ENCODE measurements at places on chromosomes 1 and 21.

DNA sequence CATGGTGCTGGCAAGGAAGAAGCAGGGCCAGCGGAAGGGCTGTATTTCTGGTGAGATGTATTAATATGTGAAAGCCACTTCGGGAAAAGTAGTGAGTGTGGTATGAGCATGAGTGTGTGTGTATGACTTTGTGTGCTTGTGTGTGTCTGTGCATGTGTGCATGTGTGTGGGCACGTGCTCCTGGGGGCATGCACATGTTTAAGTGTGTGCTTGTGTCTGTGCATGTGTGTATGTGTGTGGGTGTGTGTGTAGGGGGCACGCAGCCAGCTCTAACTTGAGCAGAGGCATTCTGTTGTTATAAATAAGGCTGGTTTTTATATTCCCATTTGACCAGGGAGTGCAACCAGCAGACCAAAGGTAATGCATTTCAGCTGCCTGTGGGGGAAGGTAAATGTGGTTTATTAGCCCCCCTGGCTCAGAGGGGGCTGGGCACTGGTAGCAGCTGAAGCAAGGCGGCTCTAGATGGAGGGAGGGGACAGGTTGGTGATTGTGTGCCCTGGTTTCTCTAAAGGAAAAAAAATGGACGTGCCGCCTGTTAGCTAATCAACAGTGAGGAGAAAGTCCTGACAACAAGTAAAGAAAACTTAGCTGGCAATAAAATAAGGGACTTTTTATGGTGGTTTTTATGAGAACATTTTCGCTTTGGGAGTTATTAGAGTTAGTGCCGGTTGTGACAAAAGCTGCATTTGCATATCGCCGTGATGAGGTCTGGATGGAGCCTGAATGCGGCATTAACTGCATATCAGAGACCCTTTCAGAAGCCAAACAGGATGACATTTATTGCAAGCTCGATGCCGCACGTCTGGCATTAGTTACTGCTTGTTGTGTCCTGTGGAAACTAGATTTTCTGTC, 180.1 kb downstream of the CAMTA1 start:
- no peak for DNase-seq

DNA sequence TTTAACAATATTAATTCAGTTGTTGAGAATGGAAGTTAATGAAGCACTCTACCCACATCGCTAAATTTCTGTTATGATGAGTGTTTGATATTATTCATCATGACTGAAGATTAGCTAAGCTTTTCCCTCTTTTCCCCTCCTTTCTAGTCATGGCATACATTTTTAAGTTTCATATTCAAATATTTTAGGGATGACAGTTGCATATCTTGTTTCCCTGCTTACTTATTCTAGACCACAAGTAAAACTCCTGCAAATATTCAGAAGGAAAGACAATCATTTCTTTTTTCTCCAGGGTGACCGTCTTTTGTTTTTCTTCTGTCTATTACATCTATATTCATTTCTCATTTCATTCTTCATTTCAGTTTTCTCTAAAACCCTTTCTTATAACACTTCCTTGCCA, 906.0 kb downstream of the ADGRL2 start:
- DNase-seq = no peak

- DNase-seq = no peak
These were observed 1434.5 kb downstream of the KCNT2 start for GRCh38 chr1:195173753-195174152.

GRCh38 chr1:92538413-92539061, 51.8 kb upstream of the GFI1 start:
- DNase-seq = no peak

GRCh38 chr1:88662723-88663122, 21.4 kb upstream of the PKN2 start:
- no peak for DNase-seq

GRCh38 chr1:29454616-29455380, 218.5 kb downstream of the PTPRU start:
- DNase-seq = no peak

GRCh38 chr1:3425486-3426215, 28.8 kb upstream of the ARHGEF16 start:
- no peak for DNase-seq

- DNase-seq = no peak
These were observed 22.1 kb downstream of the BCAS2 start for GRCh38 chr1:114559356-114559755.

- no peak for DNase-seq
These were observed 4.6 kb downstream of the ATP13A2 start for GRCh38 chr1:17007121-17007520.

DNA sequence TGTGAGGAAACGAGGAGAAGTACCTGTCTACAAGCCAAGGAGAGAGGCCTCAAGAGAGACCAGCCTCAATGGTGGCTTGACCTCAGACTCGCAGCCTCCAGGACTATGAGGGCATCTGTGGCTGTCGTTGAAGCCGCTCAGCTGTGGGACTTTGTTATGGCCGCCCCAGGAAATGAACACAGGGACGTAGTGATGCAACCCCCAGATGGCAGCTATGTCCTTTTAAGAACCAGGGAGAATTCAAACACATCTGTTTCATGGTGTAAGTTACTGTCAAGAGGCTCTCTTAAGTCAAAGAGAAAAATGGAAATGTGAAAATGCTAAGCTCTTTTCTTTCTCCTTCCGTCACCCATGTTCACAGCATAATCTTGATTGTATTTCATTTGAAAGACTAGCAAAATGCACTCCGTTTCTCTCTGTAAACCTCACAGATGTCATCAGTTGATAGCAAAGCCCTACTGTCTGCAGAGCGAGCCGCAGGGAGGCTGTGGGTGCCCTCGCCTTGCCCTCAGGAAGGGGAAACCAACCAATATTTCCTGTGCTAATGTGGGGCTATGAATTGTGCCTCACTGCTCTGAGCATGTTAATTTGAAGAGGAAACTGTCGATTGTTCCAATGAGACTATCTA, 21.3 kb downstream of the UBASH3A start:
- no peak for DNase-seq

DNA sequence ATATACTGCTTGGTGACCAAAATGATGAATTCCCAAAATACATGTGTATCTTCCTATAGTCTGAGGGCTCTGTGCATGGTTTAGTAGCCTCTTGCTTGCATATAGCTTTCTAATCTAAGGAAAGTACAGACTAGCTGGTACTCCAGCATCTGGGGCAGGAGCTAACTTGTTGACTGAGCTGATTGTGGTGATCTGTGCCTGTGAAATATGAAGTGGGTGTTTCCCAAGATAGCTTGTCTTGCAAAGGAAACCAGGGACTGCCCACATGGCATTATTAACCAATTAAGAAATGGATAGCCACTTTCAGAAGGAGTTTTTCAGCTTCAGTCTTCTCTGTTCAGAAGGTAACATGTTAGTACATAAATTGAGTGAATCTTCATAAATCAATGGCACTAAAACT, 219.8 kb downstream of the NEGR1 start:
- DNase-seq = no peak

- peak; percentile 82 for DNase-seq
These were observed 595 bp downstream of the RNF2 start for GRCh38 chr1:185045814-185046492.

- DNase-seq = peak; percentile 57
These were observed 36.0 kb downstream of the GPR3 start for GRCh38 chr1:27428316-27429028.

- no peak for DNase-seq
These were observed 95.5 kb upstream of the IVNS1ABP start for GRCh38 chr1:185412385-185413087.

GRCh38 chr1:223177681-223178080, 34.6 kb upstream of the TLR5 start:
- no peak for DNase-seq

GRCh38 chr1:228045871-228046270, 36.6 kb upstream of the ARF1 start:
- DNase-seq = peak; percentile 45

- peak; percentile 79 for DNase-seq
These were observed 1.7 kb downstream of the HLX start for GRCh38 chr1:220880726-220881506.

DNA sequence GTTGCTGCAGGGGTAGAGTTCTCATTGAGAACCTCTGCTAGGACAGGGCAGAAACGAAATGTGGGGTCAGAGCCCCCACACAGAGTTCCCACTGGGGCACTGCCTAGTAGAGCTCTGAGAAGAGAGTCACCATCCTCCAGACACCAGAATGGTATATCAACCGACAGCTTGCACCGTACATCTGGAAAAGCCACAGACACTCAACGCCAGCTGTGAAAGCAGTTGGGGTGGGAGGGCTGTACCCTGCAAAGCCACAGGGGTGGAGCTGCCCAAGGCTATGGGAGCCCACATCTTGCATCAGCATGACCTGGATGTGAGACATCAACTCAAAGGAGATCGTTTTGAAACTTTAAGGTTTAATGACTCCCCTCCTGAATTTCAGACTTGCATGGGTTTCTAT, 284.0 kb upstream of the DEPDC1 start:
- DNase-seq = no peak

- peak; percentile 7 for DNase-seq
These were observed 13.9 kb downstream of the ERRFI1 start for GRCh38 chr1:8011923-8012858.

GRCh38 chr1:30328401-30329262, 394.8 kb downstream of the MATN1 start:
- peak; percentile 36 for DNase-seq

DNA sequence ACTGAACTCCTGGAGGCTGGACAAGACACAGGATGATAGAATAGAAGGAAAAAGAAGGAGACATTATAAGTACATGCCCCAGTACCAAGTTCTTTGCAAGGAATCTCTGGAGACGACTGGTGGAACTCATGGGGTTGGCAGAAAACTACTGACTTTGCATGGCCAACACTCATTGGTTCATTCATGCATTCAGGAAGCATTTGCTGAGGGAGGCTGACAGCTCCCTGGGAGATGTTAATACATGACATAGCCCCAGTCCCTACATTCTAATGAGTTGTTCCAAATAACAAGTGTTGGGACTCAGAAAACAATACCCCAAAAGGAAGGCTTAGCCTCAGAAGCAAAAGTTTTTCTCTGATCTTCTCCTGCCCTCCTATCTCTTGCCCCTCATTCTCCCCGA, 172.8 kb upstream of the IRF2BP2 start:
- DNase-seq = peak; percentile 72

DNA sequence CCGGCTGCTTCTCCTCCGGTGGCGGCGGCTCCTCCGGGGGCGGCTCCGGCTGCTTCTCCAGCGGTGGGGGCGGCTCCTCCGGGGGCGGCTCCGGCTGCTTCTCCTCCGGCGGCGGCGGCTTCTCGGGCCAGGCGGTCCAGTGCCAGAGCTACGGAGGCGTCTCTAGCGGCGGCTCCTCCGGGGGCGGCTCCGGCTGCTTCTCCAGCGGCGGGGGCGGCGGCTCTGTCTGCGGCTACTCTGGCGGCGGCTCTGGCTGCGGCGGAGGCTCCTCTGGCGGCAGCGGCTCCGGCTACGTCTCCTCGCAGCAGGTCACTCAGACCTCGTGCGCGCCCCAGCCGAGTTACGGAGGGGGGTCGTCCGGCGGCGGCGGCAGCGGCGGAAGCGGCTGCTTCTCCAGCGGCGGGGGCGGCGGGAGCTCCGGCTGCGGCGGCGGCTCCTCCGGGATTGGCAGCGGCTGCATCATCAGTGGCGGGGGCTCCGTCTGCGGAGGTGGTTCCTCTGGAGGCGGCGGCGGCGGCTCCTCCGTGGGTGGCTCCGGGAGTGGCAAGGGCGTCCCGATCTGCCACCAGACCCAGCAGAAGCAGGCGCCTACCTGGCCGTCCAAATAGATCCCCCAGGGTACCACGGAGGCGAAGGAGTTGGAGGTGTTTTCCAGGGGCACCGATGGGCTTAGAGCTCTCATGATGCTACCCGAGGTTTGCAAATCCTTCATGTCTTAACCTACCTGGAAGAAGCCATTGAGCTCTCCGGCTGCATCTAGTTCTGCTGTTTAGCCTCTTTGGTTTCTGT, 2.0 kb downstream of the LORICRIN start:
- DNase-seq = peak; percentile 51

DNA sequence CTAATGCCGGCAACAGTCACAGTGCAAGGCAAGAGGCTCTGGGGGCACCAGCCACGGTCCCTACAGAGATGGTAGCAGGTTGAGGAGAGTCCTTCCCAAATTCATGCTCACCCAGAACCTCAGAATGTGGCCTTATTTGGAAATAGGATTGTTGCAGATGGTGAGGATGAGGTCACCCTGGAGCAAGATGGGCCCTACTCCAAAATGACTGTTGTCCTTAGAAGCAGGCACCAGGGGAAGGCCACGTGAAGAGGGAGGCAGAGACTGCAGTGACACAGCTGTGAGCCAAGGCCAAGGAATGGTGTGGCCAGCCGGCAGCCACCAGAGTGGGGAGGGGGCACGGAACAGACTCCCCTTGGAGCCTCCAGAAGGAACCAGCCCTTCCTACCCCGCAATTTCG, 70.8 kb upstream of the CLDN14 start:
- no peak for DNase-seq

DNA sequence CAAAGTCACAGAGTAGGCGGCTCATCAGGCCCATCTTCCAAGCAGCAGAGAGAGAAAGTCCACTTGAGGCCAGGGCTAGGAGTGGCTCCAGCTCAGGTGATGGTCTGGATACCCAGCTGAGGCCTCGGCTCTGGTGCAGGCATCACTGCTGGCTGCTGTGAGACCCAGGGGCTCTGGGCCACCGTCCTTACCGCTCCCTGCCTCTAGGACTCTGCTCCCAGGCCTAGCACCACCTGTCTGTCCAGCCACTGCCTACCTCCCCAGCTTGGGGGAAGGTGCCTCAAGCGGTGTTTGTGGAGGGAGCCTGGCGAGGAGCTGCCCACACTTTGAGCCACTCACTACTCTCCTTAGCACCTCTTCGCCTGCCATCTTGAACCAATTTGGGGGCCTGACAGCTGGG, 57.9 kb downstream of the DMRTB1 start:
- DNase-seq = peak; percentile 66

DNA sequence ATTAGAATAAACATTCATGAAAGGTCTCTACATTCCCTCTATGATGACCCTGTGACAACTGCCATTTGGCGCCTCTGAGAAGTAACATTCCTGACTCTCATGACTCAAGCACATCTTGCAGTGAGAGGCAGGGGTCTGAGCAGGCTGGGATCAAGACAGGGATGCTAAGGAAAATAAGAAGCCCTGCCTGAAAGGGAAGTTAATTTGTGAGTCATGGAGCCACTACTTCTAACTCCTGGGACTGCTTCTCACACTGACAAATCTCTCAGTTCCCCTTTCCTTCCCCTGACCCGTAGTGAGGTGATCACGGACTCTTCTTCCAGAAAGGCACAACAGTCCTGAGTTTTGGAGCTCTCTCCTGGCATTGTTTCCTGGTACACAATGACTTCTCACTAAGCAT, 231.9 kb downstream of the TNR start:
- peak; percentile 63 for DNase-seq

All from endodermal cell (in vitro differentiated cells).